Daoy (cell line): ENCODE measurements at places on chromosomes 2 and 18. TPM values are rescaled to one million over a fixed set of nuclear protein-coding genes. Genes with fewer than 3 reads are reported as not detected.

Gene CPO
- total RNA-seq: not detected in 2 replicates

Gene SKOR2
- total RNA-seq: not detected in 2 replicates

Gene NUP35
- 43.3 and 49.0 TPM in 2 replicates for total RNA-seq

Gene SERPINB5
- not detected in 2 replicates for total RNA-seq

Gene LGALSL
- total RNA-seq: 1.3 and 4.9 TPM in 2 replicates

Gene NGEF
- 0.17 and 3.3 TPM in 2 replicates for total RNA-seq

Gene TACR1
- total RNA-seq: not detected in 2 replicates
